ENCODE measurements at places on chromosomes 1 and 21. TPM values are rescaled to one million over a fixed set of nuclear protein-coding genes. Genes with fewer than 3 reads are reported as not detected.

KCNT2 gene
- polyA plus RNA-seq: 0.22 TPM

PKLR gene
- 0.04 TPM for polyA plus RNA-seq

CDC42SE1 gene
- 86.6 TPM for polyA plus RNA-seq

HP1BP3 gene
- polyA plus RNA-seq: 66.3 TPM

IGSF21 gene
- polyA plus RNA-seq: 0.13 TPM

FMOD gene
- polyA plus RNA-seq: 4.4 TPM

CCSAP gene
- polyA plus RNA-seq: 1.6 TPM

SEMA4A gene
- polyA plus RNA-seq: 23.8 TPM

HEYL gene
- 0.45 TPM for polyA plus RNA-seq

TMCC2 gene
- polyA plus RNA-seq: 0.59 TPM

MSH4 gene
- polyA plus RNA-seq: 0.05 TPM

NOC2L gene
- polyA plus RNA-seq: 60.8 TPM

Measured in esophagus (tissue), 2 donors.